NCI-H774 (cell line): ENCODE measurements at places on chromosomes 7 and 10.

GRCh38 chr10:1411956-1412355, 325.4 kb downstream of the ADARB2 start:
- DNase-seq = no peak

DNA sequence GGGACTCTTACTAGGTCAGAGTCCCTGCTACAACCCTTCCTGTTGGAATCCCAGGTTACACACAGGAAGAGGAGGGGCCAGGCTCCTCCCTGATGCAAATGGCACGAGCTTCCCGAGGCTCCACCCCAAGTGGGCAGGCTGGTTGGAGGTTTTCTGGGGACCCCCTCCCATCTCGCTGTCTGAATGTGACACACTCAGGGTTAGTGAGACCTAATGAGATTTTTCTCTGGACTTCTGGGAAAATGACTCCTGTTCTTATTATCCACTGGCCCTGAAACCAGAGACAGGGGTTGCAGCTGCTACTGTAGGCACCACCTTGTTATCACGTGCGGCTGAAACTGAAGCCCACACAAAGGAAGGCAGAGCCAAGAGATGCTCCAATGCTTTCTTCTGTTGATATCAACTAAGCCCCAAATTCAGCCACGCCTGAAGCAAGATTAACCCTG, 103.3 kb downstream of the FAM107B start:
- no peak for DNase-seq

GRCh38 chr7:103141753-103142404, 7.0 kb downstream of the NAPEPLD start:
- no peak for DNase-seq

DNA sequence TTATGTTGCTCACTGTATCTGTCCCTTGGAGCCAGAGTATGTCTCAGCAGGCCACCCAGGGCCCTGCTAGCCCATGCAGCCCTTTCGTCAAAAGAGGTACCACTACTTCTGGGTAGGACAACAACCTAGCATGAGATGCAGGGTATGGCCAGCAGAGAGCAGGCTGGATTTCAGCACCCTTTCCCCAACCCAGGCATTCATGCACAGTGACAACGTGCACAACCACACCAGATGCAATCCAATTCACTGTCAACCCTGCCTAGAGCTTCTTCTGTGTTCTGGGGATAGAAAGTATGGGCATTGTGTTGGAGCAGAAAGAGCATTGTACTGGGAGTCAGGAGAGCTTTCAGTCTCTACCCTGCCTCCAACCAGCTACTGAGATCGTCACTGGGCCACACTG, 37.9 kb downstream of the JAZF1 start:
- DNase-seq = no peak

DNA sequence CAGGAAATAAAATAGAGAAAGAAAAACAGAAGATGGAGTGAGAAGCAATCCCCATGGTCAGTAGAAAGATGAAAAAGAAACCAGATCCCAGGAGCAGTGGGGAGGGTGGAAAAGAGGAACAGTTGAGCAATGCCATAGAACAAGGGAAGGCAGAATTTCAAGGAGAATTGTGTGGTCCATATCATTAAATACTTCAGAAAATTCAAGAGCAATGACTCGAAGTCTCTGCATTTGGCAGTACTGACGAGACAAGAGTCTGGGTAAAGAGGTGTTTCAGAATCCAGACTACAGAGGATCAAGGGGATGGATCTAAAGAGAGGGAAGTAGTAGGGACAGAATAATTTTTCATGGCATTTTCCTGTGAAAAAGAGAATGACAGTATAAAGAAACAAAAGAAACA, 512.6 kb downstream of the PHTF2 start:
- DNase-seq = no peak

DNA sequence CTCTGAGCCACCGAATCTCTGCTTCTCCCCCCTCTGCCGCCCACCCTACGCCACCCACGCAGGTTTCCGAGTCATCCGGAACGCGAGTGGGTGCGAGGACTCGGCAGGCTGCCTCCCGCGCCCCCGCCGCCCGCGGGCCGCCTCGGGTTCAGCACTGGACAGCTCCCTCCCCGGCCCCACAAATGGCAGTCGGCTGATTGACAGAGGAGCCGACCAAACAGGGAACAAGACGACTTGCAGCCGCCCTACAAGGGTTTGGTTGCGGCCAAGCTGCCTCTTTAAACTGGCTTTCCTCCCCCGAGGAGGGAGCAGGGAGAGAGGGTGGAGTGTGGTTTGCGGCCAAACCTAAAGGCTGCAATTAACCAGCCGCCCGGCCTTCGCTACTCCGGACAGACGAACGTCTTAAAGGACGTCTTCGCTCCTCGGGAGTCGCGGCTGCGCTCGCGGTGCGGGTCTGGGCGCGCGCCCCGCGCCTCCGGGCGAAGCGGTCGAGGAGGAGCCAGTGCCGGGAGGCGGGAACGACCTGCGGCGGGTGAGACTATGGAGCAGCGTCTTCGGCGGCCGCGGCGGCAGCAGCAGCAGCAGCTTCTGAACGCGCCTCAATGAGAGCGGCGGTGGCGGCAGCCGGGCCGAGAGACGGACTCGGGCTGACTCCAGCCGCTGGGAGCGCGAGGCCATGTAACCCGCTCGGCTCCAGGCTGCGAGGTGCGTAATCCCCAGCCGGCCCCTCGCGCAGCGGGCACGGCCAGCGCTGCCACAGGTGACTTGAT, at the start of gene GPR158:
Gene GPR158 (plus strand): TSS at position 541 of the 770 bp plus-strand sequence. CDS start 420 bp downstream, outside the sequence.
- DNase-seq = peak; percentile 88

GRCh38 chr10:5589661-5590511, 65.1 kb downstream of the CALML3 start:
- no peak for DNase-seq

DNA sequence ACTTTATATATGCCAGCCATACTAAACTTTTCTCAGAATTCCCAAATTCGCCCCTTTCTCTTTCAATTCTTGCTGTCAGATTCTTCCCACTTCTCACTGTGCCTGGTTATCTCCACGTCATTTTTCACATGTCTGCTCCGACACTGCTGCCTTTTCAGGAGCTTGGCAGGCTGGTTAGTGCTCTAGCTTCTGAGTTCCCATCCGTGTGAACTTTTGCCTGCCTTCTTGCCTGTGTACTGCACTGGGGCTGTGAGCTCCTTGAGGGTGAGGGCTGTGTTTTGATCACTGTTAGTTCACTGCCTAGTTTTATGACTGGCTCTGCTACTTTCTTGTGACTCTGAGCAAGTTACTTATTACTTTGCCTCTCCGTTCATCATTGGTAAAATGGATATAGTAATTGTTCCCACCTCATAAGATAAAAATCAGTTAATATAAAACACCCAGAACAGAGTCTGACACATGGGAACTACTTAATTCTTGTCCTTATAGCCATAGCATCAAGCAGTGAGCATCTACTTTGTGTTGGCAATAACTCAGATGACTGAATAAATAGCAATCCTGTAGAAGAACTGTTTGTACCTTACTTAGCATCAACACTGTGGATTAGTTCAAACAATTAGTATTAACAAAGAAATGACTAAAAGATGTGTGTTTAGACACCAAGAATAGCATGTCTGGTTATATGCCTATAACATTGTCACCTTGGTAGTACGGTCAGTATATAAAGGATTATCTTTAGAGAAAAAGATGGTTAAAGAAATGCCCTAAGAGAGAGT, 5.5 kb downstream of the GSTO1 start:
- no peak for DNase-seq
